ENCODE measurements at places on chromosomes 13 and 19.

DNA sequence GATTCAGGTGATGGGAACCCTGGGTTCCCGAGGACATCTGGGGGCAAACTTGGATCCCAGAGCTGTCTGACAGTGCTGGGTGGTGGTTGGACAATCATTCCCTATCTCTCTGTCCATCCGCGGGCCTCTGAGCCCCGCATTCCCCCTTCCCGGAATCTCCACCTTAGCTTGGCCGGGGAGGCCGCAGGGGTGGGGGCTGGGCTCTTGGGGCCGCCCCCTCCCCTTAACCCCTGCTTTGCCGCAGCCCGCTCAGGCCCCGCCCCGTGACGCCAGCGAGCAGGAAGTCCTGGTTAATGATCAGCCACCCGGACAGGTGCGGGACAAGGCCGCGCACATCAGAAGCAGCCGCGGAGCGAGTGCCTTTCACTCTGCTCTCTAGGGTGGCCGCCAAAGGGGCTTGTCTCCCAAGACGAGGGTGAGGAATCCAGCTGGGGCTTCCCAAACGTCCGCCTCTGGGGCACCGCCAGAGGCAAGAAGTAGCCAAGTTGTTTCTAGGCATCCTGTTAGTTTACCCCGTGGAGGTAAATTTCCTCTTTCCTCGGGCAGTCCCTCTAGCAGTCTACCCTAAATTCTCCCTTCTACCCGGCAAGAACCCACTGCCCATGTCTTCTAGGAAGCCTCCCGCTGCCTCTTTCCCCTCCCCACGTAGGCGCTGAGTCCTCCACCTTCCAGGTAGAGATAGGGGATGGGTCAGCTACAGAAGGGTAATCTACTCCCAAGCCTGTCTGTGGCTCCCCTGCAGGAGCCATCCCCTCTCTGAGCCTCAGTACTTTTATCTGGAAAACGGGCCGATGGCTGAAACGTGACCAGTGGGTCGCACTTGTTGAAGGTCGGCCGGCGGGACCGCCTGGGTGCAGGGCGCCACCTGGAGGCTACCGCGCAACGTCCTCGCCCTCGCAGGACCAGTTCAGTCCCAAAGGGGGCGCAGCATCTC, 3.0 kb downstream of the IRF2BP1 start:
- DNase-seq = peak; percentile 95

- no peak for DNase-seq
Observed at GRCh38 chr19:20367811-20368294, 197.7 kb downstream of the ZNF737 start.

DNA sequence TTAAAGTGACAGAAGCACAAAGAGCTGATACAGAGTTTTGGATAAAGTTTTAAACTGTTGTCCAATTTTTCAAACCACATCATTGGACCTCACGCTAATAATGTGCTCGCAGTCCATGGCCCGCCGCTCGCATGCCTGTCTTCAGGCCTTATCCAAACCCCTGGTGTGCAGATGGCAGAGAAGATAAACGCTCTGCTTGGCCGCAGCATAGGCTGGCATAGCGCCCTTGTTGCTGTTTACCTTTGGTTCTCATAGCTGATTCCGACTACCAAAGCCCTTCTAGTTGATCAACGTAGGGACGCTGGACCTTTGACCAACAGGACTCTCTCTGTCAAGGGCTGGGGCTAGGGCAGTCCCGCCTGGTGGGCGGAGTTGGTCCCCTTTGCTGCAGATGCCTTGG, 23.5 kb upstream of the QTRT1 start:
- peak; percentile 74 for DNase-seq

GRCh38 chr13:76512721-76513145, 373.5 kb downstream of the KCTD12 start:
- peak; percentile 44 for DNase-seq

GRCh38 chr13:40230833-40231266, 435.6 kb downstream of the FOXO1 start:
- peak; percentile 69 for DNase-seq

GRCh38 chr19:2567580-2567979, 91.7 kb downstream of the GADD45B start:
- peak; percentile 67 for DNase-seq

- DNase-seq = no peak
Observed at GRCh38 chr13:90187478-90188350, 1159.8 kb upstream of the MIR17HG start.

DNA sequence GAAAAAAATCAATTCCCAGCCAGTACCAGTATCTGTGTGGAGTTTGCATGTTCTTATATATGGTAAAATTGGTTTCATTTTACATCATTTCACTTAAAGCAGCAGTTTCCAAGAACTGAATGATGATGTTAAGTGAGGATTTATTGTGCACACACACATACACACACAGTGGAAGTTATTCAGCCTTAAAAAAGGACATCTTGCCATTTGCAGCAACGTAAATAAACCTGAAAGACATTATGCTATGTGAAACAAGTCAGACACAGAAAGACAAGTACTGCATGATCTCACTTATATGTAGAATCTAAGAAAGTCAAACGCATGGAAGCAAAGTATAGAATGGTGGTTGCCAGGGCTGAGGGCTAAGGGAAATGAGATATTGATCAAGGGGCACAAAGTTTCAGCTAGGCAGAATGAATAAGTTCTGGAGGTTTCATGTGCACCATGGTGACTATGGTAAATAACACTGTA, 5.3 kb downstream of the SIGLECL1 start:
- DNase-seq = no peak

- DNase-seq = peak; percentile 24
Observed at GRCh38 chr13:94322925-94323763, 156.3 kb downstream of the DCT start.

- DNase-seq = no peak
Observed at GRCh38 chr13:97423300-97424045, 10.5 kb upstream of the RAP2A start.

DNA sequence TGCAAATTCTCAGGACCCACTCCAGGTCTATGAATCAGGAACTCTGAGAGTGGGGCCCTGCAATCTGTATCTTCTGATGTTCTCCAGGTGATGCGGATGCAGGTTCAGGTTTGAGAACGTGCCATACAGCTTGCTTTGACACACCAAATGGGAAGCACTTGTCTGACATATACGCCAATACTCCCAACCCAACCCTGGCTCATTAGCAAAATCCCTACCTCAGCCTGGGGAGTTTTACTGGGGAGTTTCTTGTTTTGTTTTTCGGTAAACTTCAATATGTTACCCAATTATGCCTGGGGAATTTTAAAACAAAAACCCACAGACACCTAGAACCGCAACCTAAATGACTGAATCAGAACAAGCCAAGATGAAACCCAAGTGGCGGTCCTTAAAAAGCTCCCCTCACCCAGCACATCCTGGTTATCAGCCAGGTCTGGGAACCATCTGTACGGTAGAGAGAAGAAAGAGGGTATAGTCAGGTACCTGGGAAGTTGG, 41.2 kb downstream of the ABCC4 start:
- DNase-seq = no peak

GRCh38 chr19:3420244-3420755, 53.9 kb downstream of the NFIC start:
- DNase-seq = no peak

GRCh38 chr19:10230173-10230860, 814 bp downstream of the S1PR2 start:
- no peak for DNase-seq

- DNase-seq = no peak
Observed at GRCh38 chr13:38213314-38213713, 136.3 kb upstream of the UFM1 start.

DNA sequence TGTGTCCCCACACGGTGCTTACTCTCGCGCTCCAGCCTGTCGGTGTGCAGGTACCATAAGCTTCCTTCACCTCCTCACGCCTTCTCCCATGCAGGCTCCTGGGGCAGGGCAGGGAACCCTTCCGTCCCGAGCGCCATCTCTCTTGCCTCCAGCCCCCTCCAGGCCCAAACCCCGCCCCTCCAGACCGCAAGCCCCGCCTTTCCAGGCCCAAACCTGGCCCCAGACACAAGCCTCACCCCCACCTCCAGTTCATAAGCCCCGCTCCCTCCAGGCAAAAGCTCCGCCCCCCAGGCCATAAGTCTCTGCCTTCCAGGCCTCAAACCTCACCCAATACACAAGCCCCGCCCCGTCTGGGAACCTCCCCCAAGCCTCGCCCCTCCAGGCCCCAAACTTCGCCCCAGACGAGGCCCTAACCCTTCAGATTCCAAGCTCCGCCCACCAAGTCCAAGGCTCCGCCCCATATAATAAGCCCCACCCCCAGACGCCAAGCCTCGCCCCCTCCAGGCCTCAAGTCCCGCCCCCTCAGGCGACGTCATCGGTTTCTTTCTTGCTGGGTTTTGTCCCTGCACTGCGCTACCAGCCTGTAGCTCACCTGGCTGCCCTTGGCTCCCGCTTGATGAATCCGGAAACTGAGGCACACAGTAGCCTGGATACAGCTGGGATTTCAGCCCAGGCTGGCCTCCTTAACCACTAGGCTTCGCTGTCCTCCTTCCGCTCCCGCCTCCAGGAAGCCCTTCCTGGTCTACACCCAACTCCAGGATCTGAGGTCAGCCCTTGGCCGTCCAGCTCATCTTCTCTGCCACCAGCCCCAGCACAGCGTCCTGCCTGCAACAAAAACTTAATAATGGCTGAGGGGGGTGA, 16.1 kb downstream of the MKNK2 start:
- DNase-seq = peak; percentile 93

GRCh38 chr13:107834717-107835116, 380.6 kb downstream of the LIG4 start:
- no peak for DNase-seq

GRCh38 chr13:23147827-23148226, 33.0 kb upstream of the SGCG start:
- no peak for DNase-seq

GRCh38 chr13:30398601-30399072, 23.7 kb upstream of the UBE2L5 start:
- no peak for DNase-seq

- no peak for DNase-seq
Observed at GRCh38 chr13:99226513-99226912, 25.9 kb downstream of the UBAC2 start.

DNA sequence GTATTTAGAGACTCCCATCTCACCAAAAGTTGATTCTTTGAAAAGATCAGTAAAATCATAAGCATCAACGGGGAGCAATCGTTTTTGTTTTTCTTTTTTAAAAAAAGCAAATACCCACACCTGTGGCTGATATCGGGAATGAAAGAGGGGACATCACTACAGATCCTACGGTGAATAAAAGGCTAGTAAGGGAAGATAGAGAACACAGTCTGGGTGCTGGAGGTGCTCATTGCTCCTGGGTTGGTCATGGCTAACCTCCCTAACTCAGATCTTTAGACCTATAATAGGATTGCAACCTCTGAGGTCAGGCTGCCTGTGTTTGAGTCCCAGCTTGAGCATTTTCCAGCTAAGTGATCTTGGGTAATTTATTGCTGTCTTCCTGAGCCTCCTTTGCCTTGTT, 1.1 kb downstream of the EHD2 start:
- no peak for DNase-seq

Measured in hematopoietic multipotent progenitor cell treated with erythropoietin and hydrocortisone succinate and interleukin-3 and kit ligand, for 4 days (in vitro differentiated cells).